ENCODE measurements at places on chromosomes 5 and 9.

- DNase-seq = no peak
Observed at GRCh38 chr9:79480639-79481038, 91.1 kb upstream of the TLE4 start.

DNA sequence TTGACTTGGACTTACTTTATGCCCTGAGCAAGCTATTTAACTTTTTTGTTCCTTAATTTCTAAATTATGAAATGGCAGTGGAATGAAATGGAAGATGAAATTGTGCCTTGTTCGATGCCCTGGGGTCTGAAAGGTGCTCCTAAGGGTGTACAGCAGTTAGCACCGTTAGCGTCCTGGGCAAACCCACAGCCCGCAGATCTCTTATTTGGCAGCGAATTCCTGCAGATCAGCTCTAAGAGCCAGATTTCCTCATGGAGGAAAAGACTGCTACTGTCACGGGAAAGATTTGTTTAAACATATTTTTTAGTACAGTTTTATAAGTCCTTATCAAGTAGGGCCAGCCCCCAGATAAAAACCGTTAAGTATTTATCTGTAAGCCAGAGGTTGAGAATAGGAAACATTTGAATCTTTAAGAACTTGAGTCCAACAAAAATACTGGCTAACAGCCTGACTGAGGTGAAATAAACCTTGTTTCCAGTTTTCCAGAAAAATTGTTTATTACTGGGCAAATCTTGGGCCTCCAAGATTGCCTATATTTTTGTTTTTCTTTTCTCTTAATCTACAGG is 216.5 kb upstream of the DMRT1 start:
- no peak for DNase-seq

DNA sequence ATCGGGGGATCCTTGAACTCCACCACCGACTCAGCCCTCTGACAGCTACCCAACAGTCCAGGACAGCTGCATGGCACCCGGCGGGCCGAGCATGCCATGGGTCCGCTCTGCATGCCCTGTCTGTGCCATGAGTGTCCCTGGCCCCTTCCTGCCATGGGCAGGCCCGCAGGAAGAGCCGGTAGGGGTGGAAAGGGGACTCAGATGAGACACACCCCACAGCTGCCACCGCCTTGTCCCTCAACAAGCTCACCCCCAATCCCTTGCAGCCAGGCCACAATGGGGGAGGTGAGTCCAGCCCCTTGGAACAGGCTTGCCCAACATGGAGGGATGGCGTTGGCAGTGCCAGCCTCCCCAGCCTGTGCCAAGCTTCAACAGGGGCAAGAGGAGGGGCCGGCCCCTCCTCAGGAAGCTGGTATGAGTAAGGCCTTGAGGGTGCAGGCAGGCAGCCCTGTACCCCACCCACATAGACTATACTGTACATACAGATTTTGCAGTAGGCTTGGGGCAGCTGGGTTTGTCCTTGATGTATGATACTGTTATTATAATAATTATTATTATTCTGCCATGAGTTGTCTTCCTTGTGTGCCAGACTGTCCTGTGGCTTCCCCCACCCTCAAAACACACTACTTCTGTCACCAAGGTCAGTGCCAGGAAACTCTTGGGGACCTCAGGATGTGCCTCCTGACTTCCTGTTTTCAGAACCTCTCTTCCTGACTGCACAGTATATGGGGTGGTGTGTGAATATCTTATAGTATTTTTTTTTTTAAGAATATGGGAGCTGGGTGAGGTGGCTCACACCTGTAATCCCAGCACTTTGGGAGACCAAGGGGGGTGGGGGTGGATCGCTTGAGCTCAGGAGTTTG is 12.0 kb upstream of the SLC34A1 start:
- DNase-seq = no peak

DNA sequence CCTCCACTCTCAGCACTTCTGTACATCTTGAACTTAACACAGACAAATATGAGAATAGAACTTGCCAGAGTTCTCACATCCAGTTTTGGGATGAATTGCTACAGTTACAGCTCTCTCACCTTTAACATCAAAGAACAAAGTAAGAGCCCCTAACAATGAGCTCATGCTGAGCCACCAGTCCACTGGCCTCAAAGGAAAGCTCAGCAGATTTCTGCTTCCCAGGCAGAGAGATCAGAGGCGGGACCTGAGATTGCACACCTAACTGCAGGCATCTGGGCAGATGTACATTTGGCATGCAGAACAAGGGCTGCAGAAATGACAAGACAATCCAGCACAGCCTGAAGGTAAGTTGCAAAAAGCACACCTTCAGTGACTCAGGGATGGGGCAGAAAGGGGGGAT is 300.9 kb downstream of the MRPS30 start:
- DNase-seq = no peak

DNA sequence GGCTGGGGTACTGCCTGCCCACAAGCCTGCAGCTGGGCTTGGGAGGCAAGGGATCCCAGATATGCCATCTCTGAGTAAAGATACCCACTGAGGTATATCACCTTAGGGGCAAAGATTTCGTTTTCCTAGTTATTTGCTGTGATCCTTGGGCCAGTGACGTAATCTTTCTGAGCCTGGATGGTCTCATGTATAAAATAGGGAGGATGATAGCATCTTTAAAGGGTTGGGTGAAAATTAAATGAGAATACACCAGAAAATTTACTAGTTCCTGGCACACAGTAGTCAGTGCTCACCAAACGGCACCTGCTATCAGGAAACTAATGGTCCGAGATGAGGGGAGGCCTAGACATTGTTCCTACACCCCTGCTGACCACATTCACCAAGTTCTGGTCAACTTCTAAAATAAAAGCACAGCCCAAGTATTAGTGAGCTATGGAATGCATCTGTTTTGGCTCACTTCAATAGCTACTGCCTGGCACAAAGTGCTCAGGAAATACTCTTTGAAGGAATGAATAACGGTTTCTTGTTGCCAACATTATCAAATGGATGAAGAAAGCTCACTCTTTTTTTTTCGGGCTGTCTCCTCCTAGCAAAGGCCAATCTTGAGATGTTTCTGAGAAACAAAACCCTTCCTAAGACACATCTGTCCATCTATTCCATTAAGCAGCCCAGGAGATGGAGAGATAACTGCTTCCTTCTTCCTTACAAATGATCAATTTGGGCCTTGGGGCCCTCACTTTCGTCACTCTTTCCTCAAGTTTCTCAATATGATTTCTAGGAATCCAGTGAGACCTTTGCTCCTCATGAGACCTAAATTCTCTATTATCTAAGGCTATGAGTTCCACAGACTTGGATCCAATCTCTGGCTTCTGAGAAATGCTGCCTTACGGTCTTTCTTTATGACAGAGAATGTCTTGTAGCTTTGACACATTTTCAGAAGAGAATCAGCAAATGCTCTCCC is 98.2 kb downstream of the DPYSL3 start:
- no peak for DNase-seq

All from activated CD4-positive, CD25-positive, alpha-beta regulatory T cell (primary cell).